ENCODE measurements at places on chromosomes 5 and 9.

DNA sequence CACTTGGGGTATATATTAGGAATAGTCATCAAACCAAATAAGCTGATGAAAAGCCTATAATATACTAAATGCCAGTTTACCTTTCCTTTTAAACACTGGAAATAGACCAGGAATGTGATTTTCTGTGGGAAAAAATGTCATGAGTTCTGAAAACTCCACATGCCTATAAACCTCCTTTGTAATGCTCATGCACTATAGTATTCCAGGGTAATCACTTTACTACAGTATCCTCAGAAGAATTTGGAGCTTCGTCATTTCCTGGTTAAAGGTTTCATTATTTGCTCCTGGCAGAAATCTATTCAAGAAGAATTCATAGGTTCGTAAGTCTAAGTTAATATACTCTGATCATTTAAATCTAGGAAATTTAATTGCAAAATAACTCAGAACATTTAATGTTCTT lies 1076.7 kb upstream of the DMAC1 start:
- DNase-seq, result no peak

DNA sequence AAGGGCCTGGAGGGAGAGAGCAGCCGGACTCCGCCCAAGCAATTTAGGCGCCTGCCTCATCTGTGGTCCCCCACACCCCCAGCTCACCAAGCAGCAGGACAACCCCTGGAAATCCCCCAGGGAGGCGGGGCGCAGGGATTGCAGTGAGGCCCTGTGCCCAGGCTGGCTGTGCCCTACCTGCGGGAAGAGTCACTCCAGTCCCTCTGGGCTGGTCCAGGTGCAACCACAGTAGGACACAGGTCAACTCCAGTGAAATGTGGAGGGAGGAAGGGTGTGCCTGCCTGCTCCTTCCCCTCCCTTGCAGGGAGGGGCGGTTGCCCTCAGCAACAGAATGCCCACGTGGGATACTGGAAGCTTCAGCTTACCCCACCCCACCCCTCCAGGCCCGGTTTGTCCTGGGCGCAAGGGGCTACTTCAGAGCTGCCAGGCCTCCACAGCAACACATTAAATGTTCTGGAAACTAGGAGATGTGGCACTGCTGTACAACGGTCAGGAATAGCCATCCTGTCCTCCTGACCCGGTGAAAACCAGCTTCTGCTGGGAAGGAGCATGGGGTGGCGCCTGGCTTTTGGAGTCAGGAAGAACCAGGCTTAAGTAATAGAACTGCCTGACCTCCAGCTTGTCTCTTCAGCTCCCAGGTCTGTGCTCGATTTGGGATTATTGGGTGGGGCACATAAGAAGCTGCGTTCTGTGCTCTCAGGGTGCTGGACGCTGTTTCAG lies 22.5 kb downstream of the ABO start:
- DNase-seq, result no peak

DNA sequence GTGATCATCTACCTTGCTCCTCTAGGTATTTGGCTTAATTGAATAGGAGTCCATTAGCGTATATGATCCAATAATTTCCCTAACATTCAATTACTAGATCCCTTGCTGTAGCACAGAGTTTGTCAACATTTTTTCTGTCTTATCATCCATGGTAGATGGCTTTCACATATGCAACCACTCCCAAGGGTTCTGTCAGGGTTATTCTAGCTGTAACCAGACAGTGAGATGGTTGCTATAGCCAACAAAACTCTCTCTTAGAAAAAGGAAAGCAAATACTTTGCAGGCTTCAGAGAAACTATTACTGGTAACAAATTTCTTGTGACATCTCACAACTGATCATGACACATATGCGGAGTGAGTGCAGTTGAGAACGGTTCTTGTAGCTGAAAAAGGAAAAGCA lies 96.2 kb upstream of the EFNA5 start:
- DNase-seq, result no peak

DNA sequence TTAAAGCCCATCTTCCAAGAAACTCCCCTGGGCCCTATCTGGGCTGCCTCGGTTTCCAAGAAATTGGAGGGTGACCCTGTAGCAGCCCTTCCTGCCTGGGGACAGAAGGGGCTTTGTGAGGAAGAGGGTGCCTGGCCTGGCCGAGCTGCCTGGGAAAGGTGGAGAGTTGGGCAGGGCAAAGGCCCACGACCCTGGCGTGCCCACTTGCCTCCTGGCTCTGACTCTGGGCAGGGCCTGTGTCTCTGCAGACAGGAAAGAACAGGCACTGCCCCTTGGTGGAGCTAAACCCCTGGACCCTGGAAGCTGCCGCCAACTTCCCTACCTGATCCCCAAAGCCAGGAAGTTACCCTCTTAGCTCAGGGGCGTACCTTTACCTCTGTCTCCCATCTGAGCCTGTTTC lies 149.3 kb downstream of the RGS3 start:
- no peak for DNase-seq

DNA sequence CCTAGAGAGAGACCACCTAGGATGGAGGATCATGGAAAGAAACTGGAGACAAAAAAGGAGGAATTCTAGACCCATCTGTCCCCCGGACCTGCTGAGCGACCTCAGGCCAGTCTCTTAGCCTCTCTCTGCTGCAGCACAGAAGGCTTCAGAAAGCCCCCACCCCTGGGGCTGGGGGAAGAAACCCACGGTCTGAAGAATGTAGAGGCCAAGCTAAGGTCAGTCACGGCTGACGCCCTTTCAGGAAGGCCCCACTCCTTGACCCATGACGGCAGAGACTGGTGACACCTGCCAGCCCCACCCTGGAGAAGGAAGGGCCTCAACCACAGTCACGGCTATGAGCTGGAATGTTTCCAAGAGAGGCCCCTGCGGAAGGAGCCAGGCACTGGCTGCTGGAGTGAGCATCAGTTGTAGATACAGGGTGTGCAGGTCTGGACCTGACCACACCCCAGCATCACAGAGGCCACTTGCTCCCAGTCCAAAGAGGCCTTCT lies 120.5 kb upstream of the BOD1 start:
- DNase-seq, result no peak

- no peak for DNase-seq
Measured at GRCh38 chr9:126421567-126422428, 95.2 kb downstream of the MVB12B start.

GRCh38 chr5:51380603-51381207 lies 2.5 kb upstream of the ISL1 start:
- no peak for DNase-seq

DNA sequence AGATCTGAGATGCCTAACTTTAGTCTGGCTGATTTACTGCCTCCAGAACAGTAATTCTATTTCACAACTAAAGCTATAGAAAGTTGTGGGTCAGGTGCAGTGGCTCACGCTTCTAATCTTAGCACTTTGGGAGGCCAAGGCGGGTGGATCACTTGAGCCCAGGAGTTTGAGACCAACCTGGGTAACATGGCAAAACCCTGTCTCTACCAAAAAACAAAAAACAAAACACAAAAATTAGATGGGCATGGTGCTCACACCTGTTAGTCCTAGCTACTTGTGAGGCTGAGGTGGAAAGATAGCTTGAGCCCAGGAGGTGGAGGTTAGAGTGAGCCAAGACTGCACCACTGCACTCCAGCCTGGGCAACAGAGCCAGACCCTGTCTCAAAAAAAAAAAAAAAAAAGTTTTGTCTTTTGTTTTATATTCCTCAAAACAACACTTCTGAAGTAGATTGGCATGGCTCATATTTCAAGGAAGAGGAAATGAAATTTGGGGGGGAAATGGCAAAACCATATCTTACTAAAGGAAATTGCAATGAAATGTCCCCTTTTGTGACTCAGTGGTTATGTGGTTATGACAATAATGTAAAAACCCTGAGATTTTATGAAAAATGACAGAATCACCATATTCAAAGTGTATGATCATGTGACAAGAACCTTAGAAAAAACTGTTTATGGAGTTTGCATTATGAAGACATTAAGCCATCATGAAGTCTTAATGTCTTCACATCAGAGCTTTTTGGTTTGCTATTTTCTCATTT lies 16.2 kb downstream of the FNBP1 start:
- DNase-seq, result no peak
